ENCODE measurements at places on chromosomes 7 and 10.

- peak; percentile 48 for DNase-seq
These were observed 115.5 kb downstream of the WDFY4 start for GRCh38 chr10:48800007-48800675.

GRCh38 chr10:62907470-62908212, 91.5 kb upstream of the EGR2 start:
- DNase-seq, result no peak

GRCh38 chr10:78925800-78926319, 142.9 kb upstream of the ZMIZ1 start:
- DNase-seq, result no peak

GRCh38 chr10:67141300-67141699, 215.5 kb downstream of the LRRTM3 start:
- no peak for DNase-seq

DNA sequence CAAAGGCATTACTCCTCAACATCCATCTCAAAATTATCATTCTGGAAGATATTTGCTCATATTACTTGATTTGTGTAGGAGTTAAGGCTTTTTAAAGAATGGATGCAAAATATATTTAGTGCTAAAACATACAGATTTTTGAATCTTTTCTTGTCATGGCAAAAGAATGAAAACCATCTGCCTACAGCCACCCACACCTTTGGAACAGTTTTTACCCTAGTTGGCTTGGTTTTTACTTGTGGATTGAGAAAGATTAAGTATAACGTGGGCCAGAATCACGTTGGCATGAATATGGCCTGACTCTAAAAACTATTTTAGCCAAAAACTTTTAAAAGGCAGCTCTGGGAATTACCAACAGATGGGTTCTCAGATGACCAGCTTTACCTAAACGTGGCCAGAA, 128.2 kb downstream of the SPAG6 start:
- DNase-seq, result no peak

- DNase-seq, result no peak
These were observed 465.8 kb upstream of the PCDH15 start for GRCh38 chr10:55266797-55267196.

GRCh38 chr7:47153058-47153457, 428.9 kb downstream of the TNS3 start:
- DNase-seq, result no peak

- no peak for DNase-seq
These were observed 12.2 kb upstream of the TMEM168 start for GRCh38 chr7:112802406-112802805.

- no peak for DNase-seq
These were observed 136.4 kb upstream of the AOAH start for GRCh38 chr7:36860681-36861080.

DNA sequence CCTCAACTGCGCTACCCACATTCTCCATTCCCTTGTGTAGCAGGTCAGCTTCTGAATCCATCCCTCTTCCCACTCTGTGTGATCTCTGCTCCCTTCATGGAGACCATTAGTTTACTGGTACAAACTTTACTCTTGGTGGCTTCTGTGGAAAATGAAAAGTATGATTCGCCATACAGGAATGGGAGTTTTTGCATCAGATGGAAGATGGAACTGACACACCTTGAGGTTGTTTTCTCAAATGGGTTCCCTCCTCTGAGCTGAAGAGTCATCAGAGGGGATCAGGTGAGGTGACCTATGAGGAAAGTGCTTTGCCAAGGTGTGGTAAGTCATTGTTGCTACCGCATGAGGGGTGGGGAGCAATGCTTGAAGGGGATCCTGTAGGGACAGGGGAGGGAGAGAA, 266.8 kb downstream of the INHBA start:
- DNase-seq, result no peak

DNA sequence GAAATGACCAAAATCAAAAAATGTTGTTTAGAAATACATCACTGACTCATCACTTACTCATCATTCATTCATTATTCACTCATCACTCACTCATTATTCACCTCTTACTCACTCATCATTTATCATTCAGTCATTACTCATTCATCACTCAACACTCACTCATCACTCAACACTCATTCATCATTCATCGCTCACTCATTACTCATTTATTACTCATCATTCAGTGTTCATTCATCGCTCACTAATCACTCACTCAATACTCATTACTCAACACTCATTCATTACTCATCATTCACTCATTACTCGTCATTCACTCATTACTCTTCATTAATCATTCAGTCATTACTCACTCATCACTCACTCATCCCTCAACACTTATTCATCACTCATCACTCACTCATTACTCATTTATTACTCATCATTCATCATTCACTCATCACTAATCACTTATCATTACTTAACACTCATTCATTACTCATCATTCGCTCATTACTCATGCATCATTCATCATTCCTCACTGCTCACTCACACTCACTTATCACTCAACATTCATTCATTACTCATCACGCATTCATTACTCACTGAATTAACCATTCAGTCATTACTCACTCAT, 238.5 kb downstream of the ADARB2 start:
- no peak for DNase-seq

GRCh38 chr7:12805957-12806356, 118.5 kb downstream of the ARL4A start:
- no peak for DNase-seq

DNA sequence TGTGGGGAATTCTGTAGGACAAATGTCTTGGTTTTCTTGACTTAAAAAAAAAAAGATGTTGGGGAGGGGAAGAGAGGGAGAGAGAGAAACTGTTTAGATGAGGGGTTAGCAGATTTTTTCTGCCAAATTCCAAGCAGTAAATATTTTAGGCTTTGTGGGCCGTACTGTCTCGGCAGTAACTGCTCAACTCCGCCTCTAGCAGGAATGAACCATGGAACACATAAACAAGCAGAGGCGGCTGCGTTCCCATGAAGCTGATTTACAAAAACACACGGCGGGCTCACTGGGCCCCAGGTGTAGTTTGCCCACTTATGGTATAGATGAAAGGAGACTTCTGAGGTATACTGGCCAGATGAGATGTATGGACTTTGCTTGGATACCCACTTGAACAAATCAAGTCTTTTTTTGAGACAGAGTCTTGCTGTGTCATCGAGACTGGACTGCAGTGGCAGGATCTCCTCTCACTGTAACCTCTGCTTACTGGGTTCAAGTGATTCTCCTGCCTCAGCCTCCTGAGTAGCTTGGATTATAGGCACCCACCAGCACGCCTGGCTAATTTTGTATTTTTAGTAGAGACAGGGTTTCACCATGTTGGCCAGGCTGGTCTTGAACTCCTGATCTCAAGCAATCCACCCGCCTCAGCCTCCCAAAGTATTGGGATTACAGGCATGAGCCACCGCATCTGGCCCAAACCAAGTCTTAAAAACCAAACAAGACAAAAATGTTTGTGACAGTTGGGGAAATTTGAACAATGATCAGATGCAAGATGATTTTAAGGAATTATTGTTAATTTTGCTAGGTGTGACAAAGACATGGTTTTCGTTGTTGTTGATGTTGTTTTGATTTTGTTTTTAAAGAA, 9.7 kb upstream of the ADAMTS14 start:
- no peak for DNase-seq

GRCh38 chr10:62812672-62813439, 3.3 kb downstream of the EGR2 start:
- no peak for DNase-seq

GRCh38 chr10:113226399-113226798, 276.4 kb downstream of the TCF7L2 start:
- no peak for DNase-seq

GRCh38 chr7:17307558-17307957, 9.1 kb downstream of the AHR start:
- no peak for DNase-seq

DNA sequence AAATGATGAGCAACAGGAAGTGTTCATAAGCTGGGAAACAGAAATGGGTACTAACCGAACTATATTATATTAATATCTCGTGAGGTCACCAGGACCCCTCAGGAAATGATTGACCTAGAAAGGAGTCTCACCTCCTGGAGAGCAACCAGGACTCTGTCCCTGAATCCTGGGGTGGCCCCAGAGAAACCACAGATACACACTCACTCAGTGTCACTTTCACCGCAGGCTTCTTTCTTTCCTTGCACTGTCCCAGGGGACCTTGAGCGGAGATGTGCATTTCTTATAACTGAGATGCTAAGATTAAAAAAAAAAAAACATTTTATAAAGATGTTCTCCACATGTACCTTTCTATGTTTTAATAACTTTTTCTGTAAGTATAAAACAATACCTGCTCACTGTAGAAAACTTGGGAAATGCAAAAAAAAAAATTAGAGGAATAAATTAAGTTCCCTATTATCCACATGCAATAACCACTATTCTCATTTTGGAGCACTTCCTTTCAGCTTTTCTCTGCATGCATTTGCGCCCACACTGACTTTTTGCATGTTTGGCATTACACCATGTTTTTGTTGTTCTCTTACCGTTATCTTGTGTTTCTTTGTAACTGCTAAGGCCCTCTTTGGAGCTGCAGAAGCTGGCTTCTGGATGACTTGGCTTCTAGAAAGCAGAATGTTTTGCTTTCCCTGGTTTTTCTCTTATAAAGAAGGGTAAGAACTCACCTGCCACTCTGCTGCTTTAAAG, 15.0 kb downstream of the NOD1 start:
- DNase-seq, result no peak

- no peak for DNase-seq
These were observed 25.6 kb upstream of the GRID1 start for GRCh38 chr10:86391986-86392722.

GRCh38 chr7:28613262-28613661, 200.9 kb downstream of the CREB5 start:
- no peak for DNase-seq

DNA sequence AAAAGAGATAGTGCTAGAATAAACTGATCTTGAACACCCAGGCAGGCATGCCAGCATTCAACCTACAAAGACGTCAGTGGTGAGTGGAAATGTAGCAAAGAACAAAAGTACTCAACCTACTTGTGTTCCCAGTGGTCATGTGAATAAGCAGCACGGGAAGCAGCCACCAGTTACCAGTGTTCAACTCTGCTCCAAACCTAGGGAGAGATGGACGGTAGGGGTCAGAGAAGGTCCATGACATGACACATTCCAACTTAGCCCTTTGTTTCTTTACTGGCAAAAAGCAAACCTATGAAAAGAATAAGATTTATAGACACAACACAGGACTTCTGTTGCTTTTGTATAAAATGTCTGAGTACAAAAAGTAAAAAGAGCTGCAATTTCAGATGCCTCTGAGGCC, 511.4 kb downstream of the XPNPEP1 start:
- DNase-seq, result no peak

GRCh38 chr7:112286250-112287086, 80.0 kb downstream of the ZNF277 start:
- DNase-seq, result no peak

GRCh38 chr7:86201767-86202166, 441.9 kb upstream of the GRM3 start:
- no peak for DNase-seq

DNA sequence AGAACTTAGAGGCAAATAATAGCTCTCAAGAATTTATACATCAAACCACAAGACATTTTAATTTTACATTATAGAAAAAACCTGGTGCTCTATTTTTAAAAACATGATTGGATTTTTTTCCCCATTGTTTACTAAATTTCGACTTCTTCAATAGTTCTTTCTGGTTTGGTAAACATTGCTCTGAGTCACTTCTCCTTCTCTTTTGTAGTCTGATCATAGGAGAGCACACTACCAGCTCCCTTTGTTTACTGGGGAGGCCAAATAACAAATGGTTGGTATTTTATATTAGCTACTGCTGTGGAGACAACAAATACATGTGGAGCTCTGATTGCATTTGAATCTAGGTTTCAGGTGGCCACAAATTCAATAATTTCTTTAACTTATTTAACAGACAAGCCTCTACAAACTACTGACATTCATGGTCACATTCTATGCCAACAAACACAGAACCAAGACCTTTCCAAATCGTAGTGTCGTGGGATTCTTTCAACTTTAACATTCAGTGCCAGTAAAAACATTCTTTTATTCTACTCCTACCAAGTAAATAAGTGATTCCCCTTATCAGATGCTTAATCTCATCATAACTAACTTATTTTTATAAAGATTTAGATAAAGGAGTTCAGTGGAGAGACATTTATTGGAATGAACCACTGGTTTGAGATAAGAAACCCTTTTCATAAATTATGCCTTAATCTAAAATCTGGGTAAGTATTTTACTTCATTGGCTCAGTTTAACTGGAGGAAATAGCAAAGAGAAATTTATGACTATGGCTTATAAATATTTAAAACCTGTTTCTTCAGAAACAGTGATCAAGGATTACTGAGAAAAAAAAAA, 17.7 kb upstream of the FXYD4 start:
- DNase-seq, result no peak

GRCh38 chr10:119030421-119031250, 1.1 kb downstream of the NANOS1 start:
- peak; percentile 3 for DNase-seq

Data from SIG-M5 (cell line).